NCI-H2029 treated with DMSO at 0.1 percent for 48 hours (cell line): ENCODE measurements at places on chromosomes 11 and 22.

DNA sequence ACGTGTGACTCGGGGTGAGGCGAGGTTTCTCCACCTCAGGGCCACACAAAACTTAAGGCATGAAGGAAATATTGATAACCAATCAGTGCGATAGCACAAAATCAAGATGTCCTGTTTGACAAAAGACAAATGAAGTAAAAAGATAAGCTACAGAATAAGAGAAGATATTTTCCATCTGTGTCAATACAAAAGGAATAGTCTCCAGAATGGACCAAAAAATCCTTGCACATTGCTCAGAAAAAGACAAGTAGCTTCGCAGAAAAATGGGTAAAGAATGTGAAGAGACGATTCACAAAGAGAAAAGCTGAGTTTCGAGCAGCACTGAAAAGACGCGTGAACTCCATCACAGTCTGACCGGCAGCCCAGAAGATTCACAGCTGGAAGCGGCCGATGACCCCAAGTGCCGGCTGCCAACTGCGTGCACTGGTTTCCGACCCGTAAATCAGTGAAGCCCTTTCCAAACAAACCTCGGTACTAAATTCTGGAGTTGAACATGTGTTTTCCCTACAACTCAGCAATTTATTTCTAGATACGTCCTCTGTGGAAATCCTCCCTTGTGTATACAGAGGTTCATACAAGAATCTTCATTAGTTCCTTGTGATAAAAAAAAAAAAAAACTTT, 308.4 kb downstream of the BRD1 start:
- no peak for DNase-seq

DNA sequence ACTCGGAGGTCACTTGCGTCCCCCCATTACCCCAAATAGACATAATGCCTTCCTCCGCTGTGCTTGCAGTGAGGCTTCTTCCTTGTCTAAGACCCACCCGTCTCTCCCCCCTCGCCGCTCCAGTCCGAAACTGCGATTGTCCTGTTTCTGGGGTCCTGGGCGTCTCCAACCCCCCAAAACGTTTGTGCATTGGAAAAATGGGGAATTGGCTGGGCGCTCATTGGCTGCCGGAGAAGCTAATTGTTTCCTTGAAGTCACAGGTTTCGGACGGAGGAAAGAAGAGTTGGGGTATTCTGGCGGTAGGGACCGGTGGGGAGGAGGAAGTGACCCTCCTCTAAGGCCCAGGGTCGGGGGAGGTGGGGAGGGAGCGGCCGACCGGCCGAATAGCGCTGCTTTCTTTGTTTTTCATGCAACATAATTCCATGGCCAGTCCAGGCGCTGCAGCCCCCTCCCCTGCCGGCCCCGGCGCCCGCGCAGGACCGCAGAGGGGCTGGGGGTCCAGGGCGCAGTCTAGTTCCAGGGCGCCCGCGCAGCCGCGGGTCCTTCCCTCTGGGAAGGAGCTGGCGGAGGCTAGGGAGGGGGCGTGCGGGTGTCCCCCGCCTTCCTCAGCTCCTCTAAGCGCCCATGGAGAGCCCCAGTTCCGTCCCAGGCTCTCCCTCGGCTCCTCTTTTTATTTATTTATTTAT, 12.7 kb upstream of the CPT1A start:
- no peak for DNase-seq

DNA sequence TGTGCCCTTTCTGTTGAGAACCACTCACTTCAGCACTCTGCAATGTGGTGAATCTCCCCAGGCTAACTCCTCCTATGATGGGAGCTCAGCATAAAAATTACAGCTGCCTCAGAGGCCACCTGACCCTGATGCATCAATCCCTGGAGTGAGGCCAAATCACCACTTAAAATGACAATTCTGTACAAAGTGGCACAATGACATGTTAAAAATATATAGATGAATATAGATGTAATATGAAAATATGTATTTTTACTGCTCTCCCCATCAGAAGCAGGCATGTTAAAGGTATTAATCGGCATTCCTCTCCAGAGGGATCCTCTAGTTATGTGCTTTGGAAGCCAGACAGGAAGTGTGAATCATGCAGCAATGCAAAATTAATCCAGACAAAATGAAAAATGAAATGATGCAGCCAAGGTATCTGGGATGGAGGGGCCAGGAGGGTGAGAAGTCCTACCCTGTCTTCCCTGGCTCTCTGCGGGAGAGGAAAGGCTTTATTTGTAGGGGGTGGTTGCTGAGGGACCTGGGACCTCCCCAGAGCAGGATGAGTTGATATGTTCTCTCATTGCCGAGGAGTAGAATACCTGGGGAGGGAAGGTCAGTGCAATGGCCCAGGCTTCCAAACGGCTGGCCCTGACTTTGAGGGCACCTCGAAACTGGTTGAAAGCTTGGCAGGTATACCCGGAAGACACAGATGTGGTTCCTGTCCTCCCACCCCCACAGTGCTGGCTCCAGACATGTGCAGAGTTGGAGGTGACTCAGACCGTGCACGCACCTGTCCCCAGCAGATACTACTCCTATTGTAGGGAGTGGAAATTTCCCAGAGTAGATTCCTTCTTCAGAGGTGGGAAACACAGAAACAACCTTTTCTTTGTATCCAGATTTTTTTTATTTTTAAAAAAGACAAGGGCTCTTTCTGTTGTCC, 347.9 kb upstream of the NCAM1 start:
- DNase-seq = peak; percentile 48

DNA sequence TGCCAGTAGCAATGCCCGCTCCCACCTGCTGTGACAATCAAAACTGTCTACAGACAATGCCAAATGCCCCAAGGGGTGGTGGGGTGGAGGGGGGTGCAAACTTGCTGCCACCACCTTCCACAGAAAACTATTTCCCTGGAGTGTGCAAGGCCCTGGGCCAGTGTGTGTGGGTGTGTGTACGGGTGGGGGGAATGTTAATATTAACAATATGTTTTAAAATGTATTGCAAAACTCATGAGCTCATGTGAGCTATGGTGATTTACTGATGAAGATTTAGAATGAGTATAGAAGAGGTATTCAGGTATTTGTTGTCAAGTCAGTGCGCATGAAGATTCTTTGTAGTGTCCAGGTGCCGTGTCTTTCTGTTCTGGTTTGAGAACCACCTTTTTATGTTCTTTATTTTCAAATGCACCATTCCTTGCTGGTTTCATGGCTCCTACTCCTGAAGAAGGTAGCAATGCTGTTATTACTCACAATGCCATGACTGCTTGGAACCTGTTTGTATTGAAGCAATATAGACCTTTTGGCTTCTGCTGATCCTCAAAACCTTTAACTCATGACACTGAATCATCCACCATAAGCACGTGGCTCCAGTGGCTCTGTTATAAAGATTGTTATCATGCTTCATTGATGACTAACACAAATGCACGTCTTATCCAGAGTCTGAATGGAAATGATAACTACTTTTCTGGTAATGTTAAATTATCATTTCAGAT, 29.9 kb upstream of the AQP11 start:
- DNase-seq = no peak

DNA sequence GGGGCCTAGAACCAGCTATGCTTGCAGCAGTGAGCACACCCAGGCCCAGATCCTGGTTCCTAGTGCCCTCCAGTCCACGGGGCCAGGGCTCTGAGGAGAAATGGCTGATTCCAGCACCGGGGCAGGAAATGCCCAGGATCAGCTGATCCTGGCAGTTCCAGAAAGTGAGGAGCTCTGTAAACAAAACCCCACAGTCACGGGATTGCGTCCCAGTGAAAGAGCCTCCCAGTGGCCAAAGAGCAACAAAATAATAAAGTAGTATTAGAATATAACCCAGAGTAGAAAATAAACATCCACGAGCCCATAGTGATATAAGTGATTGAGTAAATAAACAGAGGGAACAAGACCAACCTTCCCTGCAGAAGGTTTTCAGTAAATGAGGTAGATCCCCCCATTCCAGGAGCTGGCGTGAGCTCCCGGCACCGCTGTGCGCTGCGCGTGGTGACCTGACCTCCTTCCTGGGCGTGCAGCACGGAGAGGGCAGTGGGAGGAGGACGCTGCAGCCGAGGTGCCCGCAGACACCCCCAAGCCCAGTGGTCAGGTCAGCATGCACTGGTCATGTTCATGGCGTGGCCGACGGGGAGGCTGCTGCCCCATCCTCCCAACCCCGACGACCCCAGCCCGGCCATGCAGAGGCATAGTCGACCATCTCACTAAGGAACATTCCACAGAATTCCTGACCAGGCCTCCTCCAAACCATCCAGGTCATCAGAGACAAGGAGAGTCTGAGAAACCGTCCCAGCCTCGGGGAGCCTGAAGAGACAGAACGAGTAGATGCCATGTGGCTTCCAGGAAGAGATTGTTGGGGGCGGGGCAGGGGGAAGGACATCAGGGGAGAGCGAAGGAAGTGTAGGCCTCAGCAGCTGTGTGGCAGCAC, 19.8 kb downstream of the PTDSS2 start:
- peak; percentile 24 for DNase-seq

DNA sequence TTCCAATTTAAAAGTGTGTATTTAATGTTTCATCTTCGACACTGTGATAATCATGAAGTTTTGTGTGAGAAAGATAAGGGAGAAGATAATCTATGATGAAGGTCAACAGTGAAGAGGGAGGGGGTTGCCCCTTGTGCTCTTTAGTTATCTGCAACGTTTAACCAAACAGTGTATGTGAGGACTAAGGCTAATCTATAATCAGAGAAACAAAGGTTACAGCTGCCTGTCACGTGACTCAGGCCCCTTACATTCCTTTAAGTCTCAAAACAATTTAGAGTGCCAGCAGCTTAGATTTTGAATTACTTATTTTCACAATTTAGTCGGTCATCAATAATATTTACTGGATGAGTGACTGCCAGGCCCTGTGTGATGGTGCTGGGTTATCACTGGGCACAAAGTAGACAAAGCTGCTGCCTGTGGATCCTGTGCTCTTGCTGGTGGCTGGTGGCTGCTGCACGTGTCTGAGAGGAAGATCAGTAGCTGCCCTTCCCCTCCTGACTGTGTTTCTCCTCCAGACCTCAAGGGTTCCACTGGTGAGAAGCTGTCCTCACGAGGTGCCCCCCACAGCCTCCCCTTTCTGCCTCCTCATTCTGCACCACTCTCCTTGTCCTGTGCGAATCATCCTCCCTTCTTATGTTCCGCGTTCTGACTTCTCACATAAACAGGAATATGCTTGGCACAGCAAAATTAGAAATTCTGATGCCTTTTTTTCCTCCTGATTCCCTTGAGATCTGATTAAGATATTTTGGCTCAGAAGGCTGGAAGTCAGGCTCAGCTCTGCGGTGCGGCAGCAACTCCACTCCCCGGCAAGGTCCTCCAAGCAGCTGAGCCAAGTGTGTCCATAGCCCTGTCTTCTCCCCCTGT, 331.1 kb upstream of the B3GAT1 start:
- DNase-seq = no peak

DNA sequence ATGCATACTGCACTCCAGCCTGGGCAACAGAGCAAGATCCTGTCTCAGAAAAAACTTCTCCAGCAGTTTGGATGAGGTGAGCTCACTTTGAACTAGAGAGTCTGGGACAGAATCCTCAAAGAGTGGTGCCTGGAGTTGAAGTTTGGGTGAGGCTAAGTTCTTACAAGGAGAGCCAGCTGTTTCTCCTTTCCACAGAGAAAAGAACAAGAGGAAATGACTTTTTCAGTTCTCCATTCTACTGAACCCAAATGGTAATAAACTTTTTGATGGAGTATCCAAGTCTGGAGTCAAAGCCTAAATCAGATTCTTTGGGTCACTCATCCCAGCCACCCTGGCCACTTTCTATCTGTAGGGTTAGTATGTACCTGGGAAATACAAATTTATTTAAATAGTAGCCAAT, 102.7 kb downstream of the TRAF6 start:
- DNase-seq = no peak

- no peak for DNase-seq
Observed at GRCh38 chr11:56396047-56396446, 16.4 kb upstream of the OR5AL1 start.

DNA sequence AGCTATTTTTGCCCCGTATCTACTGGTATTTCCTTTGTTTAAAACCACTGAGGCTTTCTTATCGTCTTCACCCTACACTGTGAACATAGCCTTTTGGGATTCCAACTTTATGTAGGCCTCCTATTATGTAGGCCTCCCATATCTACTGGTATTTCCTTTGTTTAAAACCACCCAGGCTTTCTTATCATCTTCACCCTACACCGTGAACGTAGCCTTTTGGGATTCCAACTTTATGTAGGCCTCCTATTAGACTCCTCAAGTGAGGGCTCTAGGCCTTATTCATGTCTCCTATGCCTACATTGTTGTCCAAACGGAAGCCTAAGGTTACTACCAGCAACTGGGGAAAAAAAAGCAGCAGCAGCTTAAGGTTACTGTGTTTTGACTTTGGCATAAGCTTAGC, 23.7 kb downstream of the CEP295 start:
- DNase-seq = no peak

- DNase-seq = no peak
Observed at GRCh38 chr11:45097721-45098493, 48.5 kb upstream of the PRDM11 start.

DNA sequence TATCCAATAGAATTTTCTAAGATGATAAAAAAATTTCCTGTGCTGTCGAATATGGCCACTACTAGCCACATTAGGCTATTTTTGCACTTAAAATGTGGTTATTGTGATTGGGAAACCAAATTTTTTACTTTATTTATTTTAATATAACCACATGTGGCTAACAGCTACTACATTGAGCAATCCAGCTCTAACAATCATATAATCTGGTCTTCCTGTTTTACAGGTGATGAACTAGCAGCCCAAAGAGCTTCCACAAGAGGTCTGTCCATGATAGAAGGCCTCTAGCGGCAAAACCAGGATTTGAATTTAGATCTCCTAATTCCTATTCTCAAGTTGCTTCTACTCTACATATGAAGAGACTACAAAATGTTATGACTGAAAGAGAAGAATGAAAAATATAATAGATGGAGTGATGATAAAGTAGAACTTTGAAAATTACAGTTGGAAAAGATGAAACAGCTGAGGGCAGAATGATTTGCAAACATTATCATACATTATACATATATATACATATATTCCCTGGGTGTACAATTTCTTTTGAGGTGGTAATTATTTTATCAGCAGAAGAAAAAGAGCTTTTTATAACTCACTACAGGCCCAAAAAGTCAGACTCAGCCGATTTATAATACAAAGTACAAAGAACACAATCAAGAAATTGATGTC, 363.5 kb upstream of the PITPNB start:
- no peak for DNase-seq

GRCh38 chr11:119671051-119671450, 57.9 kb downstream of the NECTIN1 start:
- peak; percentile 75 for DNase-seq

GRCh38 chr11:19311308-19312030, 70.7 kb upstream of the E2F8 start:
- peak; percentile 37 for DNase-seq

GRCh38 chr22:43274595-43275240, 68.5 kb downstream of the SCUBE1 start:
- no peak for DNase-seq

- no peak for DNase-seq
Observed at GRCh38 chr22:36027579-36027934, 1.1 kb downstream of the RBFOX2 start.

- no peak for DNase-seq
Observed at GRCh38 chr11:109668973-109669634, 247.1 kb downstream of the C11orf87 start.

GRCh38 chr11:89443361-89444322, 47.5 kb downstream of the NOX4 start:
- DNase-seq = no peak

- DNase-seq = no peak
Observed at GRCh38 chr22:29574762-29575450, 6.0 kb downstream of the NIPSNAP1 start.
